ENCODE measurements at places on chromosomes 6 and 20.
A peak's percentile ranks its signal among the peaks of the same experiment; 100 is the strongest.

- no peak for DNase-seq
These were observed 30.5 kb downstream of the FBXO9 start for GRCh38 chr6:53095716-53096115.

- no peak for DNase-seq
These were observed 19.2 kb upstream of the ZSCAN16 start for GRCh38 chr6:28105245-28105639.

DNA sequence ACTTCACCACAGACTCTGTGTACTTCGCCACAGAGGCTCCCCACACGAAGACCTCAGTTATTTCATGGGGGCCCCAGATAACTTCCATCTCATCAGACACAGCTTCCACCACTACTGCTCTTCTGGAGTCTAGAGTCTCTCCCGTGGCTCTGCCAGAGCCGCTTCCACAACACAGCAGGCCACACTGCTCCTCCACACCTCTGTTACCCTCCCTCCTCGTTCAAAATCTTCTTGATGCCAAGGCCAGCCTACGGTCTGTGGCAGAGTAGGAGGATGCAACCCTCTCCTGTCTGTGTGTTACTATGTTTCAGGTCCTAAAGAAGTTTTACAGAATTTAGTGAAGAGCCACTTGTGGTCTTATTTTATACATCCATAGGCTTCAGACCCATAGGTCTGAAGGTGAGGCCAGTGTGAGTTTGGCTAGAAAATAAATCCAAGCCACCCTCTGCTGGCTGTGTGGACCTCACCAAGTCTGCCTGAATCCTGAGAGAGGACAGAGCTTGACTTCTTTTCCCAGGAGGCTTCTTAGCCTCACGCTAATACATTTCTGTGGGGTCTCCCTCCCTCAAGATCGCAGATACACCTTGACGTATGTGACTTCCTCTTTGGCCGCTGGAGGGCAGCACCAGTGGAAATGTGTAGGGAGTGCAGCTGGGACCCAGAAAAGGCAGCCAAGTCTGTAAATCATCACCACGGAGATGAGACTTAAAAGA is 197.7 kb downstream of the FAXC start:
- peak; percentile 22 for DNase-seq

DNA sequence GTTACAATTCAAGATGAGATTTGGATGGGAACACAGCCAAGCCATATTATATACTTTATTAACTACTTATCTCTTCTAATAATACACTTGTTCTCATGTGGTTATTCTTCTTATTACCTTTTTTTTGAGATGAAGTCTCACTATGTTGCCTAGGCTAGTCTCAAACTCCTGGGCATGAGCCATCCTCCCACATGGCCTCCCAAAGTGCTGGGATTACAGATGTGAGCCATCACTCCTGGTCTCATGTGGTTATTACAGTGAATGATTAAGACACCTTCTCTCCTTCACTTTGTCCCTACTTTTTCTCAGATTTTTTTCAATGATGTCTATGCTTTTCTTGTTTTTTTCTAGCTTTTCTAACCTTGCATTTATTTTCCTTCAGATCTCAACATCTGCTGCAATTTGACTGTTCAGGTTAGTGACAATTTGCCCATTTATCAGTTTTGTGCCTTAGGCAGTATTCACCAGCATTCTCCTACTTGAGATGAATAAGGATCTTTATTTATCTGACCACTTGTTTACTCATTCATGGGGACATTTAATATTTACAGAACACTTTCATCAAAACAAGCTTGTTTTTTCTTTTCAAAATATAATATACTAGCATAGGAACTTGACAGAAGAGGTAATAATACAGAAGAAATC is 105.7 kb downstream of the SLC16A10 start:
- DNase-seq, result no peak

DNA sequence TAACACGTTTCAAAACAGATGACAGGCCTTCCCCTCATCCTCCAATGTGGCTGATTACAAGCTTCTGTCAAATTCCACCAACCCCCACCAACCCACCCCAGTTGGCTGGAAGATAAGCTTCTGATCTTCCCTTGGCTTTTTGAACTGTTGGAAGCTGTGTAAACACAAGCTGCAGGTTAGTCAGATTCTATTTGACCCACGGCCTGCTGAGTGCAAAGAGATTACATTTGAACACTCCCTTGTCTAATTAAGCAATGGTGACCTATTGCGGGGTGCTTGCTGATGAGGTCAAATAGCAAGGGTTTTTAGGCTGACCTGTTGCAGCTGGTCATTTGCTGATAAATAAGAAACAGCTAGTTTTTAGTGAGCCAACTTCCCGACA is 379.7 kb downstream of the BMP2 start:
- no peak for DNase-seq

DNA sequence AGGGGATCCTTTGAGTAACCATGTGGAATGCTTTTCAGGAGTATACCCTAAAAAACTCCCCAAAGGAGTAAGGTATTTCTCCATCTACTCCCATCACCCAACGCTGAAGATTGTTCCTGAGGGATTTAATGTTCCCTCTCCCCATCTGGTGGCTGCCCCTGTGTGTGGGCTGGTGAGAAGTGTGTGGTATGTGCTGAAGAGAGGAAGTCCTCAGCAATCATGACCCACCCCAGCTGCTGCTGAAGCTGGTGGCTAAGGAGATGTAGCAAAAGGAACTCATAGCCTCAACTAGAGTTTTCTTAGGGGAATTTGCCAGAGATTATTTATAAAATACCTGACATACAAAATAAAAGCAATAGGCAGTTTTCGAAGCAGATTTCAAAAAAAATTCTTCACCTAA is 114.3 kb upstream of the JAG1 start:
- no peak for DNase-seq

DNA sequence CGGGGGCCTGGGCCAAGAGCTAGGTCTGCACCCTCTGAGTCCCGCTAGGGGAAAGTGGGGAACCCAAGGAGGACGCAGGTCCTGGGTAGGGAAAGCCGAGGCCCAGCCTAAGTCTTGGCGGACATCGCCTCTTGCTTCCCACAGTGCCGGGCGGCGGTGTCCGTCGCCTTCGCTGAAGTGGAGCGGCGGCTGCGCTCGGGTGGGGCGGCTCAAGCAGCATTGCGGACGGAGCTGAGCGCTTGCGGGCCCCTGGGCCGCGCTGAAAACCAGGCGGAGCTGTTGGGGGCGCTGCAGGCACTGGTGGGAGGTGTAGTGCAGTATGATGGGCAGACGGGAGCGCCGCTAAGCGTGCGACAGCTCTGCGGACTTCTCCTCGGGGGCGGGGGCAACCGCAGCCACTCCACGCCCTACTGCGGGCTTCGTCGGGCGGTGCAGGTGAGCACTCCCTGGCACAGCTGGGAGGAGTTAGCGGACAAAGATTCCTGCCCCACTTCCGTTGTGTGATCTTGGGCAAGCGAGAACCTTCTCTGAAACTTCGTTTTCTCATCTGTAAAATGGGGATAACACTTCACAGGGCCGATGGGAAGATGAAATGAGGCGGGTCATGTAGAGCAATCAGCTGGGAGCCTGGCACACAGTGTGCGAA is 4.2 kb downstream of the PRSS16 start:
- peak; percentile 61 for DNase-seq

GRCh38 chr6:96923871-96924493 is 546 bp upstream of the KLHL32 start:
- peak; percentile 48 for DNase-seq

- DNase-seq, result no peak
These were observed 3.7 kb upstream of the IP6K3 start for GRCh38 chr6:33750244-33750991.

DNA sequence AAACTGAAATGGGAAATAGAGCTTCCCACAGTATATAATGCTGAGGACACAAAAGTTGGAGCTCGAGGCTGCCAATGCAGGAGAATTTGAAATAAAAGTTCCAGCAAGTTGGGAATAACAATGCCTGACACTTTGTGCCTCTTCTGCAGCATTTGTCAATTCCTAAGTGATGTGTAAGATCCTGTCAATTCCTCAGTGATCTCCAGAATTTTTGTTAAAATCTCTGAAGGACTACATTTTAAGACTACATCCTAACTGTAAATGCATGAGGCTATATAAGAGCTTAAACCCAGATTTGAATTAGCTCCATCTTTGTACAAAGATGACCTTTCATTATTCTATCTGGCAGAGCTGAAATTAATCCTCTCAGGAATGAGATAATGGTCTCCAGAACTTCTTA is 208.2 kb downstream of the COL12A1 start:
- DNase-seq, result no peak

GRCh38 chr6:105894556-105894955 is 191.6 kb upstream of the PRDM1 start:
- DNase-seq, result no peak

DNA sequence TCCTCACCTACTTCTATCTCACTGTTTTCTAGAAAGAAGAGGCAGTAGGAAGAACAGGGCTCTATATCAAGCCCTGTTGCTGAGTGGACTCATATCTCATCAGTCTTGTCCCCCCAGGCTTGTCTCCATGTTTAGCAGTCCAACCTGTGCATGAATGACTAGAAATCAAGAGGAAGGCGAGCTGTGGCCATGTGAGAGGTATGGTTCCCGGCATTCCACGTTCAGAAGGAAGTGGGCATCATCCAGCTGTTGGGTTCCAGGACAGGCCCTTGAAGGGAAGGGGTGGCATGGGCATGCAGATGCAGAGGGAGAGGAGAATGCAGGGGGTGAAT is 176.6 kb downstream of the MRPL14 start:
- no peak for DNase-seq

DNA sequence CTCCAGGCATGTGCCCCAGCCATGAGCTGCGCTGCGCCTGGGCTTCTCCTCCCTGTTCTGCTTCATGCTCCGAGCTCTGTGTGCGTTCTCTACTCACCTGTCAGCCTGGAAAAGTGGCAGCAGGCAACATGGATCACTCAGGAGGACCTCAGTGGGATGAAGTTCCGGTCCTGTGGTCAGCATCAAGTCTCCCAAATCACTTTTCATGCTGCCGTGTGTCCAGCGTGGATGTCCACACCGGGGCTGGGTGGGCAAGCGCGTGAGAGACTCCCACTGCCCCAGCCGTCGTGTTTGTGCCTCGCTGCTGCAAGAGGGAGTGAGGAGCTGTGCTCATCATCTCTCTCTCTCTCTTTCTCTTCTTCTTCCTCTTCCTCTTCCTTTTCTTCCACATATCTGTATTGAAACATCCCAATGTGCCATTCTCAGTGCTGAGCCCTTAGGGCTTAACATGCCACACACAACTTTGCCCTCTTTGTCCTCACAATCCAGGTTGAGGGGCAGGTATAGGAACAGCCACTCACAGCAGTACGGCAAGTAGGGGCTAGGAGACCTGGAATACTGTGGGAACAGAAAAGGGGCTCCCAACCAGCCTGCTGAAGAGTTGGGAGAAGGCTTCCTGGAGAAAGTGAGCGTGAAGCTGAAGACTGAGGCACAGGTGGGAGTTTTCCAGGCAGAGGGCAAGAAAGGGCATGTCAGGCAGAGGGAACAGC is 3.8 kb upstream of the PDYN start:
- no peak for DNase-seq

DNA sequence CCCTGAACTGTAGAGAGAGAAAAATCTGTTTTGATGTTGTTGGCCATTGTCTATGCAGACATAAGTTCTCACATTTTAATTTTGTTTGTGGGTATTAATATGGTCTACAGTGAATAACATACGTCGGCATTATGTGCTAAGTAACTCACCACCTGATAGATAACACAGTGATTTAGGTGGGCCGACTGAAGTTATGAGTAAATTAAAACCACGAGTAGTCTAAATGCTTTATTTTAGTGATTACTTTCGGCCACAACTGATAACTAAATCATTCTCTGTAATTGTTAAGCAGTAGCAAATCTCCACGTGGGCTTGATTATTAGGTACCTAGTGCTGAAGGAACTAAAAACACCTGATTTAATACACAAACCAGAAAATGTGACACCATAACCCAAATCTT is 1.1 kb downstream of the DOP1A start:
- no peak for DNase-seq

- no peak for DNase-seq
These were observed 2.1 kb upstream of the ERGIC3 start for GRCh38 chr20:35539756-35540212.

DNA sequence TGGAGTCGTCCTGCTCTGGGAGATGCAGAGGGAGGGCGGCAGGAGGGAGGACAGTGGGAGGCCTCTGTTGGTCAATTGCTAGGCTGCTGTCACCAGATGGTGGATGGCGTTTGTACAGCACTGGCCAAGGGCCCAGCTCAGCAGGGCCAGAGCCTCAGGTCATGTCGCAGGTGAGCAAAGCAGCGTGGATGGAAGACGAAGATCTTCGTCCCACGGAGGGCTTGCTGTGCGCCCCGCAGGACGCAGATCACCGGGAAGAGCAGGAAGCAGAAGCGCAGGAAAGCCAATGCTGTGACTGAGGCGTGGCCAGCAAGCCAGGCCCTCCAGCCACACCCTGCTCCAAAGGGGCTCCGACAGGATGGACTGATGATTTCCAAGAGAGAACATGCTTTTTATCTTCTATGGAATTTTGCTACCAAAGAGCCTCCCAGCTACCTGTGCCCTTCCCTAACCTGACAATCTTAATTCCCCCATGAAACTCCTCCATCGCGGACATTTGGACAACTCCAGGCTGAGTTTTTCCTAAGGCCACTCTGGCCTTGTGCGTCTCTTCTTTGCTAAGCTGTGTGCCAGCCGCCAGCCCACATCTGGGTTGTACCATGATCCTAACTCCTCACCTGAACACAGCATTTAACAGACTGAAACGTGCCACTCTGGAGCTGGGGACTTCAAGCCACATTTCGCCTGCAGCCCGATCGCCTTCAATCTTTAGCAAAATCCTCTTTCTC is 3.5 kb upstream of the SLCO4A1 start:
- DNase-seq, result no peak

- no peak for DNase-seq
These were observed 113.9 kb downstream of the PRDM1 start for GRCh38 chr6:106199998-106200397.

DNA sequence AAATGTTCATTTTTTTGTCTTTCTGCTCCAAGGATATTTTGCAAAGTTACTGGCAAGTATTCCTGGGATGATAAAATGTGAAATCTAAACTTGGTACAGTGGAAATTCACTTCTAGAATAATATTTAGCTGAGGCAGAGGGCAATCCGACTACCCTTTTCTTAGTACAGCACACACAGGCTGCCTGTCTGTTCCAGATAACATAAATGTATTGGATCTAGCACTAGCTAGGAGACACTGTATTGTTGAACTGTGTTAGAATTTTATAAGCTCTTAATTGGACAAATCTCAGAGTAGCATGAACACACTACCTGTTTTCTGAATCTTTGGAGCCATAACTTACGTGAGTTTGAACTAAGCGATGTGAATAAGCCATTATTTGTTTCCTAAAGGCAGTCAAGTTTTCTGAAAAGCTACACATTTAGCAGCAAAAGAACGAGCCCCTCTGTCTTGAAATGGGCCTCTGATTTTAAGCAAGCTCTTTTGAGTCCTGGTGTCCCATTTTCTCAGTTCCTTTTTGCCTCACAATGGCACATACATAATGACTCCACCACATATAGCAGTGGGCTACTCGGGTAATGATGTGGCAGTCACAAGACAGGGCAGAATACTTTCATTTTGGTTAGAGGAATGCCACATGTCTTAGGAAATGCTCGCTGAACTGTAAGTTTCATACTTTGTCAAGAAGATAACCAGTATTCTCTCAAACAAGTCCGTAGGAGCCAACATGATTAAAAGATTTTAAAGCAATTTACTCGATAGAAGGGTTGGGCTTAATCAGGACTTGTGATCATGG is 116.5 kb upstream of the ESR1 start:
- DNase-seq, result peak; percentile 48

Measured in CD4-positive, alpha-beta T cell treated with Interleukin-2 at 100 ng/mL for 4 hours (primary cell).